Endothelial cell of umbilical vein (primary cell): ENCODE measurements at places on chromosomes 3 and 15. TPM values are rescaled to one million over a fixed set of nuclear protein-coding genes. Genes with fewer than 3 reads are reported as not detected.

GRM2 gene
- 0.51 TPM in 2 replicates for total RNA-seq

FEZF2 gene
- not detected in 2 replicates for total RNA-seq

GJD2 gene
- total RNA-seq = not detected in 2 replicates

ACSBG1 gene
- not detected in 2 replicates for total RNA-seq

HCLS1 gene
- 63.5 and 68.5 TPM in 2 replicates for total RNA-seq

MCTP2 gene
- 0.75 and 1.6 TPM in 2 replicates for total RNA-seq

NPAP1 gene
- not detected in 2 replicates for total RNA-seq

NPTN gene
- total RNA-seq = 71.5 and 77.4 TPM in 2 replicates

TMEM158 gene
- 0.42 TPM in 2 replicates for total RNA-seq

CNTN3 gene
- total RNA-seq = not detected in 2 replicates

CFAP100 gene
- total RNA-seq = not detected in 2 replicates

KLHL40 gene
- not detected in 2 replicates for total RNA-seq

MEX3B gene
- 18.2 and 22.6 TPM in 2 replicates for total RNA-seq

CMC1 gene
- 15.3 and 18.6 TPM in 2 replicates for total RNA-seq

CCDC9B gene
- 46.0 and 47.3 TPM in 2 replicates for total RNA-seq

SLC28A2 gene
- total RNA-seq = not detected in 2 replicates

GOLGA6L10 gene
- total RNA-seq = 3.9 and 4.4 TPM in 2 replicates

SLC22A13 gene
- total RNA-seq = 0.44 and 0.53 TPM in 2 replicates

GPR156 gene
- total RNA-seq = 0.25 and 0.27 TPM in 2 replicates

ADAMTSL3 gene
- not detected in 2 replicates for total RNA-seq

RARB gene
- total RNA-seq = 19.3 and 23.4 TPM in 2 replicates

PAQR9 gene
- not detected in 2 replicates for total RNA-seq

SLC27A2 gene
- not detected in 2 replicates for total RNA-seq

MME gene
- total RNA-seq = 8.4 and 10.5 TPM in 2 replicates

MAP3K13 gene
- total RNA-seq = 15.4 and 20.2 TPM in 2 replicates

SLC24A1 gene
- total RNA-seq = 5.4 and 7.3 TPM in 2 replicates

GORASP1 gene
- total RNA-seq = 68.0 and 74.7 TPM in 2 replicates

TEX55 gene
- total RNA-seq = not detected in 2 replicates

HGD gene
- 0.22 and 0.44 TPM in 2 replicates for total RNA-seq

GOLGA6A gene
- not detected in 2 replicates for total RNA-seq

ZNF660 gene
- total RNA-seq = 1.0 and 1.5 TPM in 2 replicates

SLC2A2 gene
- total RNA-seq = not detected in 2 replicates

FBXO45 gene
- 12.4 and 13.4 TPM in 2 replicates for total RNA-seq

SKOR1 gene
- total RNA-seq = 0.09 and 0.15 TPM in 2 replicates

TBC1D21 gene
- not detected in 2 replicates for total RNA-seq

GATM gene
- 0.48 and 0.60 TPM in 2 replicates for total RNA-seq

EPHA3 gene
- not detected in 2 replicates for total RNA-seq

COL6A5 gene
- not detected in 2 replicates for total RNA-seq

SPTBN5 gene
- total RNA-seq = 19.0 and 19.2 TPM in 2 replicates

SH2D7 gene
- total RNA-seq = not detected in 2 replicates

CLDN18 gene
- total RNA-seq = not detected in 2 replicates
